GM23248 (cell line): ENCODE measurements at places on chromosomes 4 and X. TPM values are rescaled to one million over a fixed set of nuclear protein-coding genes. Genes with fewer than 3 reads are reported as not detected.

PRDM8 gene
- total RNA-seq = 4.4 and 7.0 TPM in 2 replicates

ARMCX1 gene
- total RNA-seq = 29.0 and 30.0 TPM in 2 replicates

ABLIM2 gene
- not detected in 2 replicates for total RNA-seq

VCX2 gene
- not detected in 2 replicates for total RNA-seq

USP26 gene
- total RNA-seq = not detected in 2 replicates

SUV39H1 gene
- 6.8 and 8.1 TPM in 2 replicates for total RNA-seq

PDCL2 gene
- total RNA-seq = not detected in 2 replicates

RHOXF2B gene
- total RNA-seq = not detected in 2 replicates

PRR32 gene
- total RNA-seq = not detected in 2 replicates

AADAT gene
- 4.3 and 4.8 TPM in 2 replicates for total RNA-seq

GYPE gene
- total RNA-seq = 2.5 and 6.6 TPM in 2 replicates

KDR gene
- total RNA-seq = under 0.01 TPM in 1 of 2 replicates, not detected in the other

CT45A3 gene
- not detected in 2 replicates for total RNA-seq

SMIM14 gene
- total RNA-seq = 54.5 and 67.5 TPM in 2 replicates

VSIG1 gene
- total RNA-seq = not detected in 2 replicates

CENPU gene
- total RNA-seq = 8.5 and 13.4 TPM in 2 replicates

P2RY8 gene
- not detected in 2 replicates for total RNA-seq

GAGE12F gene
- total RNA-seq = not detected in 2 replicates

DNAAF6 gene
- total RNA-seq = not detected in 2 replicates

ARHGAP6 gene
- total RNA-seq = 0.54 TPM in 1 of 2 replicates, not detected in the other

FRG2 gene
- not detected in 2 replicates for total RNA-seq
